H9 (cell line): ENCODE measurements at places on chromosomes 6 and 20. TPM values are rescaled to one million over a fixed set of nuclear protein-coding genes. Genes with fewer than 3 reads are reported as not detected.

IRAK1BP1 gene
- 3.8 and 4.0 TPM in 2 replicates for total RNA-seq

MCHR2 gene
- not detected in 2 replicates for total RNA-seq

LTB gene
- total RNA-seq, result not detected in 2 replicates

DEFB132 gene
- not detected in 2 replicates for total RNA-seq

NOTCH4 gene
- total RNA-seq, result 2.1 and 2.3 TPM in 2 replicates

ACOT13 gene
- 38.0 and 40.4 TPM in 2 replicates for total RNA-seq

SLC35D3 gene
- total RNA-seq, result 0.17 and 0.57 TPM in 2 replicates

SERPINB6 gene
- 39.0 and 40.6 TPM in 2 replicates for total RNA-seq

SLC4A11 gene
- total RNA-seq, result 25.5 and 29.4 TPM in 2 replicates

LPA gene
- total RNA-seq, result 0.13 and 0.15 TPM in 2 replicates

THEMIS gene
- total RNA-seq, result not detected in 2 replicates

TOX2 gene
- 1.7 and 2.0 TPM in 2 replicates for total RNA-seq

DNA sequence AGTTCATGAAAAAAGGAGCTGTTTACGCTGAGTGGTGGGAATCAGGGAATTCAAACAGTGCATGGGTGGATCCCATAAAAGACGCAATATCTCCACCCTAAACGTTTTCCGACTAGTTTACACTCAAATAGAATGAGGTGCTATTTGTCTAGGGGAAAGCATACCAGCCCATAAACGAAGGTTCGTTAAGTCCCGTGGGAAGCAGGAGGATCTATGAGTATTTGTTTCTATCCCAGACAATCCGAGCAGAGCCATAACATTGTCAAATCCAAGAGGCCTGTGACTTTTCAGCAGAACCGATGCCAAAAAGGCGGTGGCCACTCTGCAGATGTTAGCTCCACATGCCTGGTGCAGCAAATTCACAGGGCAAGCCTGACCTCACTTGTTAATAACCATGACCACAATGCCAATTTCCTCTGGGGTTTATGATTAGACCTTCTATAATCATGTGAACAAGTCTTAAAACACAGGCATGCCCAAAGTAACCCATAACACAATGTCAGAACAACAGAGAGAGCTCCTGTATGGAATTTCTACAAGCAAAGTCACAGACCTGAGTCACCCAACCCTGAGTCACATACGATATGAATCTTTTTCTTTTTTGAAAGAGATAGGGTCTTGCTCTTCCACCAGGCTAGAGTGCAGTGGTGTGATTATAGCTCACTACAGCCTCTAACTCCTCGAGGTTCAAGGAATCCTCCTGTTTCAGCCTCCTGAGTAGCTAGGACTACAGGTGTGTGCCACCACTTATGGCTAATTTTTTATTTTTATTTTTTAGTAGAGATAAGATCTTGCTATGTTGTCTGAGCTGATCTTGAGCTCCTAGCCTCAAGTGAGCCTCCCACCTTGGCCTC lies 123.3 kb downstream of the KIF13A start:
- H3K4me1 ChIP-seq, result no peaks in the 10 kb centered on the region
- no peaks in the 10 kb centered on the region for H3K36me3 ChIP-seq
- H3K4me3 ChIP-seq, result no peak overlapping the region
- no peak overlapping the region for H3K27ac ChIP-seq
- DNase-seq, result no peak
- no peaks in the 10 kb centered on the region for H3K27me3 ChIP-seq

GRCh38 chr6:508614-509013 lies 117.1 kb downstream of the IRF4 start:
- H3K27me3 ChIP-seq, result no peaks in the 10 kb centered on the region
- no peak overlapping the region for H3K4me3 ChIP-seq
- no peak overlapping the region for H3K27ac ChIP-seq
- H3K4me1 ChIP-seq, result no peaks in the 10 kb centered on the region; the same call in 1 of the 2 replicates
- no peak for DNase-seq
- 0 out of 2 replicates have a peak, but pooled peaks cover 1% of the 10 kb centered on the region for H3K36me3 ChIP-seq

DNA sequence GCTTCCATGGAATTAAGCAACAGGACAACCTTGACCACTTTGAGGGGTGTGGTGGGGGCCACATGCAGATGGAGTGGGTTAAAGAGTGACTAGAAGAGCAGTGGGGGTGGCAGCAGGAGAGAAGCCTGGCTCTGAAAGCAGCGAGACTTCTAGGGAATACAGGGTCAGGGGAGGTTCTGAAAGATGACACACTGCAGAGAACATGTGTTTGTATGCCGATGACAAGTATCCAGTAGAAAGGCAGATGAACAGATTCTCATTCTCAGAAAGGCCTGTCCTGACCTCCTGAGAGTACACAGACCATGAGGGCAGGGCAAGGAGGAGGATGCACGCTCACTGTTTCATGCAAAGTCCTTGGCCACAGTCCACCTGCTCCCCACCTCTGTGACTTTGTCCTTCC lies 2.9 kb downstream of the LPA start:
- no peaks in the 10 kb centered on the region for H3K4me1 ChIP-seq
- DNase-seq, result no peak
- H3K36me3 ChIP-seq, result no peaks in the 10 kb centered on the region
- no peak overlapping the region for H3K27ac ChIP-seq
- no peaks in the 10 kb centered on the region for H3K27me3 ChIP-seq

DNA sequence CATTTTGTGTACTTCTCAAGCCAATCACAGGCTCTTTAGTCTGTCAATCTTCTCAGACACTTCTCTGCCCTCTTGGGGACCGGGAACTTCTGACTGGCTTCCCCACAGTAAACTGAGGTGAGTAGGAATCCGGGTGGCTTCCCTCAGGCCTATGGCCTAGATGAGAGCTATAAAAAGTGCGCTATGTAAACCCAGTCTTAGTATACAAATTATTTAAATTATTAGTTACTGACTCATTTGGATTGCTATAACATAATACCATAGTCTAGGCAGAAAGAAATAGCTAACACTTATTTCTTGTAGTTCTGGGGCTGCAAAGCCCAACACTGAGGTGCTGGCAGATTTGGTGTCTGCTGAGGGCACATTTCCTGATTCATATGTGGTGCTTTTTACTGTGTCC lies 109.2 kb upstream of the MCHR2 start:
- H3K4me1 ChIP-seq, result no peaks in the 10 kb centered on the region
- H3K27me3 ChIP-seq, result no peaks in the 10 kb centered on the region
- no peaks in the 10 kb centered on the region for H3K36me3 ChIP-seq
- H3K27ac ChIP-seq, result no peak overlapping the region
- DNase-seq, result no peak

- no peaks in the 10 kb centered on the region for H3K27me3 ChIP-seq
- no peaks in the 10 kb centered on the region for H3K36me3 ChIP-seq
Measured at GRCh38 chr20:19990850-19991249, 26.3 kb upstream of the NAA20 start.

GRCh38 chr6:157555455-157556143 lies 174.6 kb downstream of the ZDHHC14 start:
- peaks cover 16% of the 10 kb centered on the region for H3K4me1 ChIP-seq
- no peak for DNase-seq
- no peak overlapping the region for H3K4me3 ChIP-seq
- no peak overlapping the region for H3K27ac ChIP-seq

- no peaks in the 10 kb centered on the region for H3K4me1 ChIP-seq
- no peak overlapping the region for H3K27ac ChIP-seq
- no peak for DNase-seq
- H3K4me3 ChIP-seq, result no peak overlapping the region
Measured at GRCh38 chr6:168915242-168915641, 338.4 kb downstream of the THBS2 start.

GRCh38 chr6:18312368-18312767 lies 48.0 kb upstream of the DEK start:
- H3K27ac ChIP-seq, result no peak overlapping the region
- no peaks in the 10 kb centered on the region for H3K27me3 ChIP-seq
- DNase-seq, result no peak
- H3K4me3 ChIP-seq, result no peak overlapping the region

- no peaks in the 10 kb centered on the region for H3K36me3 ChIP-seq
- no peak overlapping the region for H3K27ac ChIP-seq
- H3K4me1 ChIP-seq, result peaks cover 9% of the 10 kb centered on the region; the same call in 1 of the 2 replicates
- no peak overlapping the region for H3K4me3 ChIP-seq
- no peaks in the 10 kb centered on the region for H3K27me3 ChIP-seq
Measured at GRCh38 chr6:1461207-1461606, 71.8 kb downstream of the FOXF2 start.

DNA sequence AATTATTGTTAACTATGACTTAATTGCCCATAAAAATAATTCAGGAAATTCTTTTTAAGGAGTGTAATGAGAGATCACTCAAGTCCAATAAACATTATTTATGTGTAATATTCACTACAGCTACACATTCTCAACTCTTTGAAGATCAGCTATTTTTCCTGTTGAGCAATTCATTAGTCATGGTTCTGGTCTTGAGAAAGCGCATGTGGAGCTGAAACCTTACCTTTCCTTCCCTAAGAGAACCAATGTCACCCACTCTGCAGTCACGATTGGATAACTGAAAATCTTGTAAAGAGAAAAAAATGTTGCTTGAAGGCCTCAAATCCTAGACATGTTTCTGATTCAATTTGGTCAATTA lies 736.9 kb upstream of the MARCKS start:
- no peaks in the 10 kb centered on the region for H3K4me1 ChIP-seq
- no peaks in the 10 kb centered on the region for H3K36me3 ChIP-seq
- no peak overlapping the region for H3K27ac ChIP-seq
- no peaks in the 10 kb centered on the region for H3K27me3 ChIP-seq
- H3K4me3 ChIP-seq, result no peak overlapping the region
- DNase-seq, result no peak

DNA sequence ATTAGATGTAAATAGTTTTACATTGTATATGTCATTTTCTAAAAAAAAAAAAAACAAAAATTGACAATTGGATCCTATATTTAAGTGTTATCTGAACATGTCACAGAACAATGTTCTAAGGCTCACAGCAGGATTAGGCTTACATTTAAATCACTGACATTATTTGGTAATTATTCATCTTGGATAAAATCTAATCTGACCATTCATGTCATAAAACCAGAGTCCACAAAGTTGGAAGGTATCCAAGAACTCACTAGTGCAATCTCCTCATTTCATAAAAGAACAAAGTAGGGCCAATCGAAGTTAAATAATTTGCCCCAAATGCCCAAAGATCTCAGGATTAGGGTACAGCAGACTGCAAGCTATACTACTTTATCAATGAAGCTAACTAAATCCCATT lies 73.0 kb downstream of the PDSS2 start:
- H3K36me3 ChIP-seq, result no peaks in the 10 kb centered on the region
- H3K4me1 ChIP-seq, result no peaks in the 10 kb centered on the region
- H3K4me3 ChIP-seq, result no peak overlapping the region
- H3K27ac ChIP-seq, result no peak overlapping the region

GRCh38 chr6:29553268-29554057 lies 6.1 kb downstream of the UBD start:
- peak overlapping the region; percentile 62 for H3K4me3 ChIP-seq
- H3K27ac ChIP-seq, result no peak overlapping the region
- H3K4me1 ChIP-seq, result no peaks in the 10 kb centered on the region; the same call in 1 of the 2 replicates

- H3K27me3 ChIP-seq, result peaks cover 8% of the 10 kb centered on the region; the same call in 1 of the 2 replicates
- H3K4me3 ChIP-seq, result peak overlapping the region; percentile 84
- peaks cover 21% of the 10 kb centered on the region for H3K36me3 ChIP-seq
- no peak overlapping the region for H3K27ac ChIP-seq
- H3K4me1 ChIP-seq, result no peaks in the 10 kb centered on the region
Measured at GRCh38 chr20:59939052-59939878, 840 bp downstream of the PPP1R3D start.

DNA sequence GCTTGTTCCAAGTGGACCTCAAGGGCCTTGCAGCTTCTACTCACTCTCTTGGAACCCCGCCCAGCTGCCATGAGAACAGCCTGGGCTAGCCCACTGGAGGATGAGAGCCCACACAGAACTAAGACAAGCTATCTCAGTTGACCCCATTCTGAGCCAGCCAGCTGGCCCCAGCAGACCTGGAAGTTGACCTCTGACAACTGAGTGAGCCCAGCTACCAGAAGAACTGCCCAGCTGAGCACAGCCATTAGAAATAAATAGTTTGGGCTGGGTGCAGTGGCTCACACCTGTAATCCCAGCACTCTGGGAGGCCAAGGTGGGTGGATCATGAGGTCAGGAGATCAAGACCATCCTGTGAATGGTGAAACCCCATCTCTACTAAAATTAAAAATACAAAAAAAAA lies 37.1 kb downstream of the SNX5 start:
- H3K27ac ChIP-seq, result no peak overlapping the region
- no peak for DNase-seq
- peaks cover 2% of the 10 kb centered on the region; the same call in 2 of the 3 replicates for H3K36me3 ChIP-seq
- no peaks in the 10 kb centered on the region; the same call in 1 of the 2 replicates for H3K27me3 ChIP-seq

GRCh38 chr6:119541132-119541905 lies 191.8 kb upstream of the MAN1A1 start:
- no peak overlapping the region for H3K4me3 ChIP-seq
- no peak for DNase-seq
- H3K27ac ChIP-seq, result no peak overlapping the region
- no peaks in the 10 kb centered on the region for H3K27me3 ChIP-seq
- H3K36me3 ChIP-seq, result no peaks in the 10 kb centered on the region; the same call in 2 of the 3 replicates

DNA sequence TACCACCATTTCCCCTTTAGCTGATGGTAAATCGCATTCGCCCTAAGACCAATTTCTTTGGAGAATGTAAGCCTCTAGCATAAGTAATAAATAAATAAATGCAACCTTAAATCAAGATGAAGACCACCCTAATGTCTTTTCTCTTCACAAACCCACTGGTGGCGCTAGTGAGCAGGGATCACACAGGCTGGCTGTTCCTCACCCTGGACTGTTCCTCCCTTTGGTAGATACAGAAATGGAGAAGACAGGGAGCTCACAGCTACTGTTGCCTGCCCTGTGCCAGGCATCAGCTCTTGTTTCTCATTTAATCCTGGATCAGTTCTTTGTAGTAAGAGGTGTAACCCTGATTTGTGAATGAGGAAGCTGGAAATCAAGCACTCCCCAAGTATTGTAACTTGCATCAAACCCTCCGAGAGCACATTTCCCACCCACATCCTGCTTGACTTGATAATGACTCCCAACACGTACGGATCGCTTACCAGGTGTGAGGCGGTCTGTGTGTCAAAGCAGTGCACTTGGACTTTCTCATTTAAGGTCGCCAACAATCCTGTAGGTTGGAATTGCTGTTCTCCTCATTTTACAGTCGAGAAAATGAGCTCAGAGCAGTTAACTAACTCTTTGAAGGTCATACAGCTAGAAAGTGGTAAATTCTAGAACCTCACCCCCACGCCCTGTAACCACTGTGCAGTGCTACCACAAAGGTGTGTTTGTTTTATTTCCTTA lies 236.1 kb downstream of the TSHZ2 start:
- H3K27me3 ChIP-seq, result no peaks in the 10 kb centered on the region
- peak; percentile 75 for DNase-seq
- H3K36me3 ChIP-seq, result no peaks in the 10 kb centered on the region
- no peak overlapping the region for H3K27ac ChIP-seq

- DNase-seq, result no peak
- no peak overlapping the region for H3K27ac ChIP-seq
- H3K4me1 ChIP-seq, result no peaks in the 10 kb centered on the region
- H3K27me3 ChIP-seq, result no peaks in the 10 kb centered on the region
Measured at GRCh38 chr20:5626603-5627002, 123.6 kb upstream of the SHLD1 start.

- DNase-seq, result no peak
- H3K27me3 ChIP-seq, result no peaks in the 10 kb centered on the region
- no peaks in the 10 kb centered on the region for H3K36me3 ChIP-seq
- H3K4me3 ChIP-seq, result no peak overlapping the region
- no peak overlapping the region for H3K27ac ChIP-seq
Measured at GRCh38 chr20:6700563-6701329, 66.7 kb upstream of the BMP2 start.
